Activated CD8-positive, alpha-beta memory T cell treated with anti-CD3 and anti-CD28 coated beads, Interleukin-2, amount 10 ng/mL, durations not matched to agents 7 days and 5 days (primary cell): ENCODE measurements at places on chromosomes 7 and 10. TPM values are rescaled to one million over a fixed set of nuclear protein-coding genes. Genes with fewer than 3 reads are reported as not detected.
A peak's percentile ranks its signal among the peaks of the same experiment; 100 is the strongest.

Gene ZNF212
- total RNA-seq: 14.2 TPM

DNA sequence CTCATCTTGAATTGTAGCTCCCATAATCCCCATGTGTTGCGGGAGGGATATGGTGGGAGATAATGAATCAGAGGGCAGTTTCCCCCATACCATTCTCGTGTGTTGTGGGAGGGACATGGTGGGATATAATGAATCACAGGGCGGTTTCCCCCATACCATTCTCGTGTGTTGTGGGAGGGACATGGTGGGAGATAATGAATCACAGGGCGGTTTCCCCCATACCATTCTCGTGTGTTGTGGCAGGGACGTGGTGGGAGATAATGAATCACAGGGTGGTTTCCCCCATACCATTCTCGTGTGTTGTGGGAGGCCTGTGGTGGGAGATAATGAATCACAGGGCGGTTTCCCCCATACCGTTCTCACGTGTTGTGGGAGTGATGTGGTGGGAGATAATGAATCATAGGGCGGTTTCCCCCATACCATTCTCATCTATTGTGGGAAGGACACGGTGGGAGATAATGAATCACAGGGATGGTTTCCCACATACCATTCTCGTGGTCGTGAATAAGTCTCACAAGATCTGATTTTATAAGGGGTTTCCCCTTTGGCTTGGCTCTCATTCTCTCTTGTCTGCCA is 271.0 kb downstream of the MAD1L1 start:
- H3K27me3 ChIP-seq: peaks cover 11% of the 10 kb centered on the region
- H3K36me3 ChIP-seq: peaks cover 60% of the 10 kb centered on the region
- no peak overlapping the region for H3K4me3 ChIP-seq
- peak overlapping the region; percentile 71 for H3K27ac ChIP-seq
- H3K4me1 ChIP-seq: peaks cover 12% of the 10 kb centered on the region

Gene CTAGE15
- not detected for total RNA-seq

DNA sequence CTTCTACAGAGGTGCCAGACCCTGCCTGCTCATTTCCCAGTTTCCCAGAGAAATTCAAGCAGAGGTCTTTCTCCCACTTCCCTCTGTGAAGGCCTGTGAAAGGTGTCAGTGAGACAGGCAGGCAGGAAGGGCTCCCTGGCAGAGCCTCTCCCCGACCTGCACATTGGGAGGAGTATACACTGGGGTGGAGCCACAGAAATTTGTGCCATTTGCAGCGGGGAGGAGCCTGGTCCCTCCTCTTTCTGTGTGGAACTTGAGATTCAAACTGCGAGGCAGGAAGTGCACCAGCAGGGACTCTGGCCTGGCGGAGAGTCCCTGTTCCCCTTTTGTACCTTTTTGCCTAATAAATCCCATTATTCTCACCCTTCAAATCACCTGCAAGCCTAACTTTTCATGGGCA is 54.6 kb upstream of the OPN4 start:
- DNase-seq: no peak
- H3K27ac ChIP-seq: no peak overlapping the region
- H3K36me3 ChIP-seq: no peaks in the 10 kb centered on the region
- peaks cover 18% of the 10 kb centered on the region for H3K27me3 ChIP-seq
- no peaks in the 10 kb centered on the region for H3K4me1 ChIP-seq

- no peak overlapping the region for H3K27ac ChIP-seq
- no peaks in the 10 kb centered on the region for H3K27me3 ChIP-seq
- no peak for DNase-seq
- H3K4me3 ChIP-seq: no peak overlapping the region
- H3K4me1 ChIP-seq: peaks cover 10% of the 10 kb centered on the region
Observed at GRCh38 chr7:2309889-2310331, 4.3 kb downstream of the SNX8 start.

GRCh38 chr7:25069900-25070443 is 55.1 kb downstream of the CYCS start:
- H3K27ac ChIP-seq: no peak overlapping the region
- DNase-seq: peak; percentile 66
- no peaks in the 10 kb centered on the region for H3K36me3 ChIP-seq

- no peak overlapping the region for H3K4me3 ChIP-seq
- no peak overlapping the region for H3K27ac ChIP-seq
- DNase-seq: no peak
- no peaks in the 10 kb centered on the region for H3K27me3 ChIP-seq
- no peaks in the 10 kb centered on the region for H3K4me1 ChIP-seq
Observed at GRCh38 chr7:54877683-54878082, 118.7 kb upstream of the SEC61G start.

DNA sequence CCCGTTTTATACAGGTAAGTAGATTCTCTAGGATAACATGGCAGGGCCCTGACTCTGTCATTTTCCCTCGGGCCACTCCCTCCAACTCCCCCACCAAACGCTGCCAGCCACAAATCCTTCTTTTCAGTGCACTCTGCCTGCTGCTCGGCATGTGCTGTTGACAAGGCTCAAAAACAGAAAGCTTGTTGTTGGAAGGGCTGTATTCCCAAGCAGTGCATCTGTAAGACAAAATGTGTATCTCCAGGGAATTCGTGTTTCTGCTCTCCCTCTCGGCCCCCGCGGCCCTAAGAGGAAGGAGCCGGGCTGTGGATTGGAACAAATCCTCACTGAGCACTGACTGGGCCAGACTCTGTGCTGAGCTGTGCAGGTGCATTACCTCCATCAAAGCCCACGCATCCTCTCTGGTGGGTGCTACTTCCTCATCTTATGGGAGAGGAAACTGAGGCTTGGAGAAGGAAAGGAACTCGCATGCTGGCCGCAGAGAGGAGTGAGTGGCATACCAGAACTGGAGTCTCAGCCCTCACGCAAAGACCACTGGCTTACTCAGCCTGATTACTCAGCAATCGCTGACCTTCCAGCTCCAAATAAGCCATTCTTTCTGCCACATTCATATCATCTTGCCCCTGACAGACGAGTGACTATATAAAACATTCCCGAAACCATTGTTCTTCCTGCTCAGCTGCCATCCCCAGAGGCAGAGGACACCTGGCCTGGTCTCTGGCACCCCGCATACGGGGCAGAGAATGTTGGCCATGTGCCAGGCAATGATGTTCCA is 33.5 kb upstream of the ENO4 start:
- no peaks in the 10 kb centered on the region for H3K4me1 ChIP-seq
- no peaks in the 10 kb centered on the region for H3K27me3 ChIP-seq
- no peak overlapping the region for H3K4me3 ChIP-seq
- H3K27ac ChIP-seq: no peak overlapping the region
- no peaks in the 10 kb centered on the region for H3K36me3 ChIP-seq

GRCh38 chr10:6640433-6641040 is 60.5 kb upstream of the PRKCQ start:
- peaks cover 3% of the 10 kb centered on the region for H3K36me3 ChIP-seq
- H3K27me3 ChIP-seq: no peaks in the 10 kb centered on the region
- H3K4me3 ChIP-seq: no peak overlapping the region
- H3K4me1 ChIP-seq: peaks cover 51% of the 10 kb centered on the region
- no peak overlapping the region for H3K27ac ChIP-seq

DNA sequence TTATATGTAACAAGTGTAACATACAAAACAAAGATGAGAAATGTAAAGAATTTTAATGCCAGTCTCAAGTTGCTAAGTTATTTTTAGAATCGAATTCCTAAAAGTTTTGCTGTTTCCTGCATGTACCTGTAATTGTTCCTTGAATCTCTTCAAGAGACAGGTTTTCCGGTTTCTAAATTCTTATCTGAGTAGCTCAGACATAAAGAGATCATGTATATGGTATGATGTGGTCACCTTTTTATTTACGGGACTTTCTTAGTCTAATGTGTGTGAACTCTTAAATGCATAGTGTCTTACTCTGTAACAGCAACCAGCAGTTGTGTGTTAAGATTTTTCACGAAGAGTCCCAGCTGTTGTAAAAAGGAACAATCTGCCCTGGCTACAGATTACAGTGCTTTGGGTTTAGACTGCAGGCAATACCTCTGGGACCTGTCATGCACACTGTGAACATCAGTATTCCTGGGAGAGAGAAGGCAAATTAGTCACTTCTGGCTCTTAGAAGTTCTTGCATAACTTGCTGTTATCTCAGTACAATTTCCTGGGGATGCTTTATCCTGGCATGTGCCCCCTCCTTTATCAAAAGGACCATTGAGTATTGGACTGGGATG is 263.4 kb downstream of the BICC1 start:
- no peaks in the 10 kb centered on the region for H3K27me3 ChIP-seq
- no peak for DNase-seq
- no peaks in the 10 kb centered on the region for H3K4me1 ChIP-seq

DNA sequence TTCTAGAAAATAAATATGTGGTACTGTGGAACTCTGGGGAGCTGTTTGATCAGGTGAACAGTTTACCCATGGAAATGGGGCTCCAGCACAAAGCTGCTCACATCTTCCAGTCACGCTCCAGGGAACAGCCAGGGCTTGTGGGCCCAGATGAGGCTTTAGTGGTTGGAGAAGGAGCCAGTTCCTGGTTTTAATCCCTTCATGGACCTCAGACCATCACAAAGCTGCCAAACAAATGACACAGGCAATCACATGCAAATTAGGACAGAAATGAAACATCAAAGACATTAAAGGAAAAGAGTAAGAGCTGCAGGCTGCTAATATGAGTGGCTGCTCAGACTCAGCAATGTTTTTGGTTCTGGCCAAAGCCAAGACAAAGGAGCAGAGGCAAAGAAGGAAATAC is 2.2 kb upstream of the ATP6V0E2 start:
- H3K27me3 ChIP-seq: no peaks in the 10 kb centered on the region
- H3K4me1 ChIP-seq: peaks cover 81% of the 10 kb centered on the region
- no peak for DNase-seq
- peak overlapping the region; percentile 9 for H3K4me3 ChIP-seq
- H3K36me3 ChIP-seq: peaks cover 10% of the 10 kb centered on the region

Gene TIAL1
- 181 TPM for total RNA-seq

- DNase-seq: no peak
- no peak overlapping the region for H3K4me3 ChIP-seq
- no peaks in the 10 kb centered on the region for H3K36me3 ChIP-seq
- H3K27ac ChIP-seq: no peak overlapping the region
Observed at GRCh38 chr7:27245124-27245797, 2.7 kb downstream of the EVX1 start.

- no peak overlapping the region for H3K4me3 ChIP-seq
- no peaks in the 10 kb centered on the region for H3K4me1 ChIP-seq
- no peak overlapping the region for H3K27ac ChIP-seq
- H3K27me3 ChIP-seq: no peaks in the 10 kb centered on the region
- DNase-seq: no peak
Observed at GRCh38 chr10:121284936-121285335, 313.3 kb downstream of the FGFR2 start.

DNA sequence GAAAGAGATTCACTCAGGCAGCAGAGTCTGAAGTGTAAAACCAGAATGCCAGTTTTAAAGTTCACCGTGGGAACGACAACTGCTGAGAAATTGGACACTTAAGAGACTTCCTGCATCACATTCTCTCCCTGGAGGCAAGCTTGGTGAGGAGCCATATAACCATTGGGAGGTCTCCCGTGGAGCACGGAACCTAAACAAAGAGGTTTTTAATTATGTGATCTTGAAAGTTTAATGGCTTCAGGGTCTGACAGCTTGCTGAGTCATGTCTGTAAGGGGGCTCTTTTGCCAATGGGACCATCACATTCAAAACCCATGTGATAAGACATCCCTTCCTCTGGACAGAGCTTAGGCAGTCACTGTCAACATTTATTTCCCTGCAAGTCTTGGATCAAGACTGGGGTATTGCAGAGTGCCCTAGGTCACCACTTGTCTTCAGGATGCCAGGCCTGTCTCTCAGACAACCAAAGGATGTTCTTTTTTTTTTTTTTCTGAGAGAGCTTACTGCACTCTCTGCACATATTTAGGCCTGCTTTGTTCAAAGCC is 674.4 kb downstream of the TYW1 start:
- no peak overlapping the region for H3K27ac ChIP-seq
- H3K27me3 ChIP-seq: no peaks in the 10 kb centered on the region
- no peak overlapping the region for H3K4me3 ChIP-seq
- H3K4me1 ChIP-seq: no peaks in the 10 kb centered on the region
- DNase-seq: no peak

DNA sequence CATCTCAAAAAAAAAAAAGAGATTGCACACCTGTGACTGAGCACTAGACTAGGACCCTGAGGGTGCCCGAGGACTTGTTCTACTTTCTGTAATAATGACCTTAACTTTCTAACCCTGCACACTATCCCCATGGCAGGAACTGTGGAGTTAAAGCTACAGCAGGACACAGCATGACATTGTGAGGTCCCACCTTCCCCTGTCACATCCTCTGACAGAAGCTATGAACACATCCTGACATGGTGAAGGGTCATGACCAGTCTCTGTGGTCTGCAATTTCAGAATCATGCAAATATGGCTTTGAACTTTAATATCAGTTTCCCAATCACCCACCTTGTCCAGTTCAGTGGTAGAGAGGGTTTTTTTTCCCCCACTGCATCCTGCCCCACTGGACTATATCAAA is 18.5 kb upstream of the SAR1A start:
- no peak for DNase-seq
- no peak overlapping the region for H3K4me3 ChIP-seq
- no peaks in the 10 kb centered on the region for H3K36me3 ChIP-seq
- H3K27me3 ChIP-seq: peaks cover 4% of the 10 kb centered on the region
- H3K27ac ChIP-seq: no peak overlapping the region
- H3K4me1 ChIP-seq: peaks cover 17% of the 10 kb centered on the region

DNA sequence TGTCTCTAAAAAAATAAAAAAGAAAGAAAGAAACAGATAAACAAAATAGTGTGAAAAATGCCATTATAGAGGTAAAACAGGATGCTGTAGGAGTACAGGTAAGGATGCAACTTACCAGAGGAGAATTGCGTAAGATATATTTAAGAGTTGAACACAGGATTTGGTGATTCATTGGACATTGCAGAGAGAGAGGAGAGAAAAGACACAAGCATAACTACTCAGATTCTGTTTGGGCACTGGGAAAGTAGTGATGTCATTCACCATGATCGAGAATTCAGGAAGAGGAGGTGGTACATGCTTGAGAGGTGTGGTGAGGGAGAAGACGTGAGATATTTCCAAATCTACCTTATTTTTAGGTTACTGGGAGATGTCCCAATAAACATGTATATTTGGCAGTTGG is 97.6 kb downstream of the AASS start:
- H3K36me3 ChIP-seq: no peaks in the 10 kb centered on the region
- H3K27ac ChIP-seq: no peak overlapping the region

DNA sequence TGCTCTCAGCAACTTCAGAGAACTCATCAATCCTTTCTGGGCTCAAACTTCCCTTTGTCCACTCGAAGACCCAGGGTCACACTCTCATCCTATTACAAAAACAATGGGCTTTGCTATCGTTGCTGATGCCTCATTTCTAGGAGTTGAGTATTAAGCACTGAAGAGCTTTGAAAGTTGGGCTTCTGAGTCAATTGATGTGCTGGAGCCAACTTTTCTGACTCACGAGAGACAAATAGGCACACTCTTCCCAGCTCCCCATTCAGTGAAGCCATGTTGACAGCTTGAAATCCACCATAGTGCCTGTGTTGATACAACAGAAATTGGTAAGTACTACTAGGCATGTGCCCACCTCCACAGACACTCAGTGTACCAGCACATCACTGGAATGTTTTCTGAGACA is 97.5 kb upstream of the PRSS58 start:
- peaks cover 6% of the 10 kb centered on the region for H3K27me3 ChIP-seq
- DNase-seq: no peak
- H3K36me3 ChIP-seq: no peaks in the 10 kb centered on the region
- H3K4me3 ChIP-seq: no peak overlapping the region
- peaks cover 35% of the 10 kb centered on the region for H3K4me1 ChIP-seq
- no peak overlapping the region for H3K27ac ChIP-seq
